ENCODE measurements at places on chromosomes 12 and 14. TPM values are rescaled to one million over a fixed set of nuclear protein-coding genes. Genes with fewer than 3 reads are reported as not detected.

- peak; percentile 37 for DNase-seq
Observed at GRCh38 chr14:77151245-77151644, 9.7 kb upstream of the ZDHHC22 start.

GRCh38 chr12:56346675-56347074 lies 8.0 kb downstream of the IL23A start:
- no peak for DNase-seq

- DNase-seq: no peak
Observed at GRCh38 chr14:66600416-66600815, 92.5 kb downstream of the GPHN start.

TBK1 gene
- total RNA-seq: 46.9 TPM

DNA sequence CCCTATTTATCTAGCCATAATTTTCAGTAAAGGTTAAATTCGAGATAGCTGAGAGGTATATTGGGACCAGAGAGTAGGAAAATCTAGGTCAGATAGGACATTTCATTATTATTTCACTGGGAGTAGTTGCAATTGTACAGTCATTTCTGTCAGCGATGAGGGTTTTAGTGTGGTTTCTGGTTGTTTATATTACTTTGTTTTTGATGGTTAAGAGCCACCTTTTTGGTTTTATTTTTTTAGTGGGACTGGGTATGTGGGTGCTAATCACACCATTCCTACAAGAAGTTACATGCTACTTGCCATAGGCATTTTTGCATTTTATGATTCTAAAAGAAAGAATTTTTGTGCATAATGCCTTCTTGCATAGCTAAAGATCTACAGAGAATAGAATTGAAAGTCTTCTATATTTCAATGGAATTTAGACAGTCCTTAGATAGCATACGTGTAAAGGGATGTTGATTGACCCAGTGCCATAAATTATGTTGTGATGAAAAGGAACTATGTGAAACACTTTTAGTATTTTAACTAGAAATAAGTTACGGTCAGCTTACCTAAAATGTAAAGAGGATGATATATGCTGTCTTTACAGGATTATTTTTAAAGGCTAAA lies 85.2 kb downstream of the KTN1 start:
- DNase-seq: no peak

NINJ2 gene
- 2.9 TPM for total RNA-seq

RFX4 gene
- not detected for total RNA-seq

CYP46A1 gene
- 0.10 TPM for total RNA-seq

EPYC gene
- not detected for total RNA-seq

DNA sequence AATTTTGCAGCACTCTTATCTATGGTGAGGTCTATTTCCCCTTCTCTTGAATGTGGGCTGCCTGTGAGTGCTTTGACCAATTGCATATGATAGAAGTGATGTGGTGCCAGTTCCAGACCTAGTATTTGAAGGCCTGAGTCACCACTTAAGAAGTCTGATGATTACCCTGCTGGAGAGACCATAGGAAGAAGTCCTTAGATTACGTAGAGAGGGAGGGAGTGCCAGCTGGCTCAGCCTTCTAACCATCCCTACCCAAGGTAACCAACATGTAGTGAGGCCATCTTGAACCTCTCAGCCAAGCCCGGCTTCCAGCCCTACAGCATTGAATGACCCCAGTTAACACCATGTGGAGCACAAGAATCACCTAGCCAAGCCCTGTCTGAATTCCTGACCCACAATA lies 166.9 kb downstream of the NELL2 start:
- DNase-seq: no peak

DNA sequence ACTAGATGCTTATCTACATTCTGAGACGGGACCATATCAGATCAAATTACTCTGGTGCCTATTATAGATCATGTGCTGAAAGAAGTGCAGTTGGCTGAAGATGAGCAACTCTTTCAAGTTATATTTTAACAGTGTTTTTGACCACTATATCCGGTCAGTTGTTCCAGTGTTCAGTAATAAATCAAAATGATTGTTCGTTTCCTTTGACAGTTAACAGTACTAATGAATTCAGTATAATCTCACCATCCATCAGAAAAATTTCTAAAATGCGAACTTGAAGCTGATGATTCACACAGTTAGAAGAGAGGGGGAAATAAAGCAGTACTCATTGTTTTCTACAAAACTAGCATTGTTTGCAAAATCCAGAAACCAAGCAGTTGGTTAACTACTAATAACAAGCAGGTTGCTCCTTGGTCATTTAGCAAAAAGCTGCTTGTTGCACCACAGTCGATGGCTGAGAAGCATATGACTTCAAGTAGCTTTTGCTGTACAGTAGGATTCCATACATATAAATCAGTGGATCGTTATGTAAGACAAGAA lies 2.3 kb downstream of the RPS6KA5 start:
- no peak for DNase-seq

DNA sequence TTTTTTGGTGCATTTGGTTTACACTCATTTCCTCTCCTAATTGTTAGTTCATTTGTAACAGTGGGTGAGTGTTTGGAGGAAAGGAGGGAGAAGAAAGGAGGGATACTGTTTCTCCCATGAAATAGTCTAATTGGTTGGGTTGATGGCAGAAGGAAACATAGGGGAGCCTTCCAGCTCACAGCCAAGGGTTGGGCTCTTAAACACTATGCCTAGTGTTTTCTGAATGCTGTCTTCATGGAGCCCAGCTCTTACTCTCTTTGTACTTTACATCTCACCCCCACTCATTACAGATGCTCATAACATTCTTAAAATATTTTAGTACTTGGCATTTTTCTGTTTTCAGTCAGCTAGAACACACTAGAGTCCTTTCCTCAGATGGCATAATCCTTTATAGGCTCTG lies 38.2 kb downstream of the BAZ2A start:
- DNase-seq: no peak

DNA sequence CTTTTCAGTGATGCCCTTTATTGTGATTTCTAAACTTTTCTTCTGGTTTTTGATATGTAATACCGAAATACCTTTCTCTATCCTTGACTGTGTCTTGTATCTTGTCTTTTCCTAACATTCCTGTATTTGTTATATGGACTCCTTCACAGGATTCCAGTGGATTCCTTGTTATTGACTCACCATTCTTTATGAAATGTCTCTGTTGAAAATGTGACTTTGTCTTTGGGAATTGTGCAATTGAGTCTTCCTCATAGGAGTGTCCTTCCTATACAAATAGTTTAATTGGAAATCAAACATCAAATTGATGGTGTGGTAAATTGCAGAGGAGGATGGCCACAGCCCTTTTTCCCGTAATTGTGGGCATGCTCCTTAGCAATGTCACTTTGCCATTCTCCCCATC lies 296.6 kb upstream of the KITLG start:
- DNase-seq: no peak

GRCh38 chr12:130714091-130714590 lies 2.0 kb downstream of the RIMBP2 start:
- no peak for DNase-seq

ADAM21 gene
- total RNA-seq: not detected

HHIPL1 gene
- not detected for total RNA-seq

BDKRB2 gene
- total RNA-seq: not detected

DNA sequence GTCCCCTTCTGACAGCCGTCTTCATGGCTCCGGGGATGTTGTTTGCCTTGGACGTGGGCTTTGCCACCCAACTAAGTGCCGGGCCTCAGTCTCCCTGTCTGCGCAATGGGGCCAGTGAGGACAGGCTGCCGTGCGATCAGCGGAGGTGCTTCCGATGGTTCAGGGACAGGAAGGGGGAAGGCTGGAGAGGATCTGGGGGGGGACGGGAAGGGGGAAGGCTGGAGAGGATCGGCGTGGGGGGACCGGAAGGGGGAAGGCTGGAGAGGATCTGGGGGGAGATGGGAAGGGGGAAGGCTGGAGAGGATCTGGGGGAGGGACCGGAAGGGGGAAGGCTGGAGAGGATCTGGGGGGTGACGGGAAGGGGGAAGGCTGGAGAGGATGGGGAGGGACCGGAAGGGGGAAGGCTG lies 3.4 kb downstream of the MMP17 start:
- DNase-seq: no peak

DNA sequence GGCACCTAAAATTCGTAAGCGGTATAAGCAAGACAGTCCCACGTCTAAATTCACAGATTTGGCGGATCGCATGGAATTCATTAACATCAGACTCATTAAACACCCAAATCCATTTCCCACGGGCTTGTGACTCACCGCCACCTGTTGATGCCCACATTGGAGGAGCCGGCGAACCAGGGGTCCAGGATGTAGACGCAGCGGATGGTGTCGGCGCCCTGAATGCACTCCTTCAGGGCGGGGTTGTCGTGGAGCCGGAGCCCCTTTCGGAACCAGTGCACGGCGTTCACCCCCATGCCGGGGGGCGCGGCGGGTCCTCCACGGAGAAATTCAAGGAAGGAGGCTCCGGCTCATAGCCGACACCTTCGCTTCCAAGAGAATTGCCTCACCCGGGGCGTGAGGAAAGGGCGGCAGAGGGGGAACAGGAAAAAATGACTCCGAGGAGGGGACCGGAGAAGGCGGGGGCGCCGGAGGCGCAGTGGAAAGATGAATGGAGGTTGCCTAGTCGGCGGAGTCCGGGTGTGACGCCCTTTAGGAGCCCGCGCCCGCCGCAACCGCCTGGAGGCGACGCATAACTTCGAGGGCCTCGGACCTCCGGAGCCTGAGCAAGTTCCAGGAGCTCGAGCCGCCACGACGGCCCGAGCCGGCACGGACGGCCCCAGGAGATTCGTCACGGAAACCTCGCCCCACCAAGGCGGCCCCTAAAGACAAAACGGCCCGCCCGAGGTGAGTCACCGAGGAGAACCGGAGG lies 506 bp downstream of the CRY1 start:
- peak; percentile 60 for DNase-seq

CCDC197 gene
- total RNA-seq: not detected

DNA sequence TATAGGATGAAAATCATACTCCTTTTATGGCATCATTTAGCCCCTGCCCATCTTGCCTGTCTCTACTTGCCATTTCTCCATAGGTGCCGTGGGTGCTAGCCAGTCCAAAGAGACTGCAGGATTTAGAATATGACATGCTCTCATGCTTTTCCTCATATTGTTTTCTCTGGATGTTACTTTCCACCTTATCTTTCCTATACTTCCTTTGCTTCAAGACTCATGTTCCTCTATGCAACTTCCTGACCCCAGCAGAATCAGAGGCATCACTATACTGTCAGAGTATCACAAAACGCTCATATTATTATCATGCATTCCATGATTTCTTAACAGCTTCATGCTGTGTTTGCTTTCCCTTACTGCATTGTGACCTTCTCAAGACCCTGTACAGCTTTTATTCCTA lies 220.8 kb upstream of the ABCD2 start:
- no peak for DNase-seq

GRCh38 chr12:3218228-3219171 lies 141.3 kb downstream of the TSPAN9 start:
- DNase-seq: no peak

GRCh38 chr12:6551496-6552139 lies 4.2 kb downstream of the IFFO1 start:
- no peak for DNase-seq

DNA sequence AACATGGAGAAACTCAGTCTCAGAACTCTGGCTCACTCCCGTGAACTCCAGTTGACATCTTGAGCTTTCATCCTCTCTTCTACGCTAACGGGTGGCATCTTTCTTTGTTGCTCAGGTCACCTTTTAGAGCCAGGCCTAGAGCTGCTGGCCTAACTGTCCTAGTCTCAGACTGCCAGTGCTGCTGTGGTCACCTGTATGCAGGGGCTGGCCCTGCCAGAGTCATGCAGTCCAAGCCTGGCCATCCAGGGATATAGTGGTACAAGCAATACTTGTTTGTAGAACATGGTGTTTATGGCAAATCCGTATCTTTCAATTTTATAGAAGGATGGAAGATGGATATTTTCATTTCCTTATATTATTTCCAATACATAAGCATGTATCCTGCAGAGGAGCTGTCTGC lies 117.2 kb downstream of the PELI2 start:
- DNase-seq: no peak
